ENCODE measurements at places on chromosomes 3 and 15. TPM values are rescaled to one million over a fixed set of nuclear protein-coding genes. Genes with fewer than 3 reads are reported as not detected.

- DNase-seq: peak; percentile 43
- peaks cover 51% of the 10 kb centered on the region for H3K36me3 ChIP-seq
- H3K27me3 ChIP-seq: no peaks in the 10 kb centered on the region
- H3K27ac ChIP-seq: no peak overlapping the region
- no peaks in the 10 kb centered on the region for H3K4me1 ChIP-seq
Measured at GRCh38 chr15:76285241-76285825, 25.9 kb downstream of the ETFA start.

DNA sequence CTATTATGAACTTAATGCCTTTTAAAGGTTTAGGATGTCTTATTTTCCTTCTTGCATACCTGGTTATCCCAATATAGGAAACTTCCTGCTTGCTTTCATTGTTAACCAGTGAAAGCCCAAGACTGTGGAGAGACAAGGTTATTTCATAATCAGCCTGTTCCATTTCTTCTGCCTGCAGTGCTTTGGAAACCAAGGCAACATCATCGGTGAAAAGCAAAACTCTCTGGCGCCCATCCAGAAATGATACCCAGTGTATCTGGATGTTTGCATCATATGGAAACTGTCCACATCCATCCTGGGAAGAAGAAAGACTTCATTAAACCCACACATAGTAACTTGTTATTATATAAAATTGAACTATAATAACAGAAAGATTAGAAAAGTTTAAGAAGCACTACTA, 170.1 kb downstream of the VPS13C start:
- no peak overlapping the region for H3K27ac ChIP-seq
- no peaks in the 10 kb centered on the region for H3K4me1 ChIP-seq
- no peak for DNase-seq
- peaks cover 4% of the 10 kb centered on the region for H3K36me3 ChIP-seq
- no peak overlapping the region for H3K4me3 ChIP-seq
- H3K27me3 ChIP-seq: no peaks in the 10 kb centered on the region

DNA sequence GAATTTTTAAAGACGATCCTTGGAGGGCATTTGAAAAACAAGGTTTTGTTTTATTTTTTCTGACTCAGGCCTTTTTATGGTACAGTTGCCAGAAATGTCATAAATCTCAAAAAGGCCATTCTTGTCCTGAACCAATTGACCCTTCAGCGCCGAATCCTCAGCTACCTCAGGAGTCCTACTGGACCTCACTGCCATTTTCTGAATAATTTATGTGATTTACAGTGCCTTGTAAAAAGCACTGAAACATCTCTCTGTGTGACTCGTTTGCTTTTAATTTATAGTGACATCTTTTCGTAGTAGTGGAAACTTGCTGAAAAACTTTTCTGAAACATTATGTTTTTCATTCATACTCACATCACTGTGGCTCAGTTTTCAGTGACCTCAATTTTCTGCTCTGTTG, 72.2 kb upstream of the ARL6 start:
- no peaks in the 10 kb centered on the region for H3K27me3 ChIP-seq
- no peak for DNase-seq
- no peaks in the 10 kb centered on the region for H3K4me1 ChIP-seq
- no peaks in the 10 kb centered on the region for H3K36me3 ChIP-seq
- no peak overlapping the region for H3K27ac ChIP-seq

GRCh38 chr3:128353361-128353965, 113.2 kb downstream of the DNAJB8 start:
- H3K36me3 ChIP-seq: no peaks in the 10 kb centered on the region
- H3K27me3 ChIP-seq: no peaks in the 10 kb centered on the region
- no peak overlapping the region for H3K4me3 ChIP-seq
- DNase-seq: peak; percentile 52
- peaks cover 6% of the 10 kb centered on the region for H3K4me1 ChIP-seq

- H3K27ac ChIP-seq: peak within 1 kb of the TSS; percentile 51
- H3K27me3 ChIP-seq: no peaks in the 10 kb centered on the region
- H3K4me3 ChIP-seq: peak within 1 kb of the TSS; percentile 91
- peaks cover 20% of the 10 kb centered on the region for H3K4me1 ChIP-seq
- peaks cover 5% of the 10 kb centered on the region for H3K36me3 ChIP-seq
Measured at GRCh38 chr3:184711493-184712247, at the start of gene MAGEF1. MAGEF1 (minus strand) TSS chr3:184712064; CDS start chr3:184711821, 243 bp downstream.

DNA sequence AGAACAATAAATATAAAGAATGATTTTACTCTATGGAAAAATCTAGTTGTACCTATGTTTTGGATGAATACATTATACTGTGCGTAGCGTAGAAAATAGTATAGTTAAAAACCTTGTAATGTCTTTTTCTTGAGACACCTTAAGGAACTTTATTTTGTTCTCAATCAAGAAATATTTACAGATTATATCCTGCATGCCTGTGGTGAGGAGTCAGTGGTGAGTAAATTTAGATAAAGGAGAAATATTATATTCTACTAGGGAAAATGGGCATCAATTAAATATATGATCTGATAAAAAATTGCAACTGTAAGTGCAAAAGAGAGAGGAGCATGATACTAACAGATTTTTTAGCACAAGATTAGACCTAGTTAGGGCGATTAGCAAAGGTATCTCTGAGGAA, 157.7 kb downstream of the RBMS3 start:
- H3K27ac ChIP-seq: peak overlapping the region; percentile 48
- H3K4me1 ChIP-seq: peaks cover 12% of the 10 kb centered on the region
- peaks cover 6% of the 10 kb centered on the region for H3K36me3 ChIP-seq
- H3K27me3 ChIP-seq: no peaks in the 10 kb centered on the region
- H3K4me3 ChIP-seq: no peak overlapping the region
- DNase-seq: no peak

- peak overlapping the region; percentile 73 for H3K4me3 ChIP-seq
- H3K4me1 ChIP-seq: peaks cover 4% of the 10 kb centered on the region
- peaks cover 10% of the 10 kb centered on the region for H3K27me3 ChIP-seq
- peak; percentile 82 for DNase-seq
- no peak overlapping the region for H3K27ac ChIP-seq
- no peaks in the 10 kb centered on the region for H3K36me3 ChIP-seq
Measured at GRCh38 chr15:34436126-34436955, 1.3 kb downstream of the GOLGA8A start.

DNA sequence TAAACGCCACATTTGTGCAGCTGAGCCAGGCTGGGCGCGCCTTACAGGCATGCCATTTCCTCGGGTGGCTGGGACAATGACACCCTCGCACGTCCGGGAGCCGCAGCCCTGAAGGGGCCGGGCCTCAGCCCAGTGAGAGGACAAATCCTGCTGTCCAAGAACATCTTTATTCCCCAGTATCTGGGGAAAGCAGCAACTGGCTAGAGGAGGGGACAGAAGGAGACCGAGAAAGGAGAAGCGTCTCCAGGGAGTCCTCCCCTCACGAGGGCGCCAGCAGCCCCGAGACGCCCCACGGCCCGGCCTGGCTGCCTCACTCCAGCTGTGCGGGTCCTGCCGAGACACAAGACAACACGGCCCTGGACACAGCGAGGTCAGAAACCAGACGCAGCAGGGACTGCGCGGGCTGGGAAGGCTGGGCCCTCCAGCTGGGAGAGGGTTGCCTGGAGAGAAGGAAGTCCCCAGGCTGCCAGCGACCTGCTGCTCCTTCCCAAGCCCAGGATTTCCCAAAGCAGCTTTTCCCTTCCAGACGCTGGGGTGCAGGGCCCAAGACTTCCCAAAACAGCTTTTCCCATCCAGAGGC, 130.2 kb downstream of the CHSY1 start:
- H3K27me3 ChIP-seq: no peaks in the 10 kb centered on the region
- H3K4me3 ChIP-seq: peak overlapping the region; percentile 49
- peaks cover 45% of the 10 kb centered on the region for H3K4me1 ChIP-seq
- H3K36me3 ChIP-seq: no peaks in the 10 kb centered on the region

GRCh38 chr3:126100269-126100633, 16.3 kb upstream of the SLC41A3 start:
- H3K4me1 ChIP-seq: peaks cover 33% of the 10 kb centered on the region
- peak; percentile 79 for DNase-seq
- H3K27ac ChIP-seq: peak overlapping the region; percentile 86

DNA sequence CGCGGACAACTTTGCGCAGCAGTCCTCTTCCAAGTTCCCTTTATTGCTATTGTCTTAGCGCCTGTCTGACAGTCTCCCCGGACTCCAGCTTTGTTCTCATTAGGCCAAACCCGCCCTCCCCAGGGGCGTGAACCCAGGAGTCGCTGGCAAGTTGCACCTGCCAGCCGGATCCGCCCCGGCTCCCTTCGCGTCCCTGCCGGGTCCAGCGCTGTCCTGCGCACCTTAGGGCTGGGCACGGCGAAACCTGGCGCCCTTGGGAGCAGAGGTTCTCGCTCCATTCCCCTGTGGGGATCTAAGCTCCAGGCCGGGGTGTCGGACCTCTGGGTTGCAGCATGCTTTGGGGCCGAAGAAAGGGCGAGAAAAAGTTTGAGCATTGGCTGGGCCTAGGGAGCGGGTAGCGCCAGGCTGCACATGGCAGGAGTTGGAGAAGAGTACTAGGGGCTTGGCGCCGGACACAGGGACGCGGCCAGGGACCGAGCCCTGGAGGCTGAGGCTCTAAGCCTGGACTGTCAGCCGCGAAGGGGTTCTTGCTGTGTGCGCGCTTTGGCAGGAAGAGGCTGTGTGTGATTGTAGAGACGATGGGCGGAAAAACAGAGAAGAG, 335.1 kb upstream of the THRB start:
- H3K36me3 ChIP-seq: no peaks in the 10 kb centered on the region
- no peaks in the 10 kb centered on the region for H3K4me1 ChIP-seq
- H3K27me3 ChIP-seq: peaks cover 4% of the 10 kb centered on the region
- H3K4me3 ChIP-seq: no peak overlapping the region
- DNase-seq: peak; percentile 73

- H3K27ac ChIP-seq: no peak overlapping the region
- DNase-seq: no peak
- no peaks in the 10 kb centered on the region for H3K4me1 ChIP-seq
- no peaks in the 10 kb centered on the region for H3K36me3 ChIP-seq
- H3K27me3 ChIP-seq: no peaks in the 10 kb centered on the region
Measured at GRCh38 chr3:181252631-181253030, 263.1 kb upstream of the DNAJC19 start.

DNAH1 gene
- total RNA-seq: 8.7 TPM

SPATA12 gene
- not detected for total RNA-seq

GABRR3 gene
- total RNA-seq: not detected

LRRK1 gene
- 15.2 TPM for total RNA-seq

SLC2A2 gene
- total RNA-seq: not detected

SYNPR gene
- total RNA-seq: not detected
